ENCODE measurements at places on chromosomes 5 and 9.

GRCh38 chr5:53924392-53924791 lies 364.0 kb downstream of the NDUFS4 start:
- DNase-seq, result no peak

DNA sequence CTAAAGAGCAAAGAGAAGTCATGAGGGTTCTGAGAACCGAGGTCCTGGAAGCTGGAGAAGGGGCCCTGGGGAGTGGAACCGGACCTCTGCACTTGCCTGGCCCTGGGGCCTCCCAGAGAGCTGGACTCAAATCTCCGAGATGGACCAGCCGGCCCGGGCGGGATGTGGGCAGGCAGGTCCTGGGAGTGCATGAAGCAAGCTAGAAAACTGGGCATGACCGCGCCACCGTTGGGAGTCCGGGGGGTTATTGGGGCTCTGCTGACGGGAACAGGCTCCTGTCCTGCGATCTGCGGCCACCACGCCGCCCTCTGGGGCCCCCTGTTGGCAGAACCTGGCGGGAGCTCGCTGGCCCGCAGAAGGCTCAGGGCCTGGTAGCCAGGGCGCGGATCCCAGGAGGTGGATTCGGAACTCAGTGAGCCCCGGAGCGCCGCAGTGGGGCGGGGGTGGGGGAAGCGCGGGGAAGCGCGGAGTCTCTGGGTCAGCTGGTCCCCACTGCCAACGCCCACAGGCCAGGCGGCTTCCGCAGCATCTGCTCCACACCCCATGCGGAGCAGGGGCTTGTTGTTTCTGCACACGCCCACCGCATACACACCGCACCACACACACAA lies 150.6 kb downstream of the ERCC6L2 start:
- DNase-seq, result no peak

DNA sequence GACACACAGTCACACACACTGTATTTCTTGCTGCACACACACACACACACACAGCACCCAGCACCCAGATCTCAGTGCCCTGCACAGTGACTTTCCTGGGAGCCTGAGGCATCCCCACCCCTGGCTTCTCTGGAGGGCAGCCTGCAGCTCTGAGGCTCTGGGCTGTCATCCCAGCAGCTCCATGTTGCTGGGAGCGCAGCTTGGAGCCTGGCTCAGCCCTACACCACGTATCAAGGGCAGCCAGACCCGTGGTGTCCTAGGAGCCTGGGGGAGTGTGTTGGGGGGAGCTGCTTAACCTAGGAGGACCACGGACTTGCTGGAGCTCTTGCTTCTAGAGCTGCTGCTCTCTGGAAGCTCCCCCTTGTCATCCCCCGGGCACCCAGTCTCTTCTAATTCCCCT lies 5.2 kb downstream of the IER5L start:
- no peak for DNase-seq

DNA sequence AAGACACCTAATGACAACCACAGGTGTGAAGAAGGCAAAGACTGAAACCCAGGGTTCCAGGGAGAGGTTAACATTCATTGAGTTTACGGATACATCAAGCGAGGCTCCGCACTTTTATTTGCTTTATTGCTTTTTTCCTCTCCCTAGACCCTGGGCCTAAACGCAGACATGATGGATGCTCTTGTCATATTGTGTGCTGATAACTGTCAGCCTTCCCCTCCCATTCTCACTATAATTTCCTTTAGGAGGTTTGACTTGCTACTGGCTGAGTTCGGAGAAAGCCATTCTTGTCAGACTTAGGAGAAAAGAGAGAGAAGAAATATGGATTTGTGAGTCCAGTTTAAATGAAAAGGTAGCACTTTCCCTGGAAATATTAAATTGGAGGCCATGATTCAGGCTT lies 471.6 kb downstream of the DNAH5 start:
- DNase-seq, result no peak

DNA sequence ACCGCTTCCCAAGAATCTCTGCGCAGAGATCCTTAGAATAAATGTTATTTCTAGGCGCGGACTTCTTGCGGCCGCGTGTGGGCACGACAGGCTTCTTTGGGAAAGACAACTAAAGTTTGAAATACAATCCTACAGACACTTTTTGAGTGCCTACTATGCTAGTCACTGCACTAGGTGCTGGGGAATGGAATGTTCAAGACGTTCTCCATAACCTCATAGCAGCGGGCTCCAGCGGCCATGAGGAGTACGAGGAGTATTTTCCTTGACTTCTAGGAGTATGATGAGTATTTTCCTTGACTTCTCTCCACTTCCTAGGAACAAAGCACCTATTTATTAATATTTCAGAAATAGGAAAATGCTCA lies 636 bp upstream of the PWWP2A start:
- DNase-seq, result no peak

DNA sequence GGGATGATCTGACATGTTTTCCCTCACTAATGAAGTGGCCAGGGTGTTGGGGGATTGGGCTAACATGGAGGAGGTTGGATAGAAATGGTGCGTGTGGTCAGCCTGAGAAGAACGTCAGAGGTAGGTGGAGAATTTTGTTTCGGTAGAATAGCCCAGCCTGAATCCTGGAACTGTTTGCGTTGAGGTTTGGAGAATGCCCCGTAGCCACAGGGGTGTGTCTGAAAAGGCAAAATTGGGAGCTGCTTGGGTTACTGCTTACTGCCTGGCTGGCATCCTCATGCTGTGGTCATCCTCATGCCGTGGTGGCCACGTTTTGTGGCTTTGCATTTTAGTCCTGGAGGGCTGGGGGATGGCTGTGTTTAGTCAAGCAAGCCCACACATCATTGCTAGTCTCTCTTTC lies 236.9 kb downstream of the GOLPH3 start:
- DNase-seq, result no peak

DNA sequence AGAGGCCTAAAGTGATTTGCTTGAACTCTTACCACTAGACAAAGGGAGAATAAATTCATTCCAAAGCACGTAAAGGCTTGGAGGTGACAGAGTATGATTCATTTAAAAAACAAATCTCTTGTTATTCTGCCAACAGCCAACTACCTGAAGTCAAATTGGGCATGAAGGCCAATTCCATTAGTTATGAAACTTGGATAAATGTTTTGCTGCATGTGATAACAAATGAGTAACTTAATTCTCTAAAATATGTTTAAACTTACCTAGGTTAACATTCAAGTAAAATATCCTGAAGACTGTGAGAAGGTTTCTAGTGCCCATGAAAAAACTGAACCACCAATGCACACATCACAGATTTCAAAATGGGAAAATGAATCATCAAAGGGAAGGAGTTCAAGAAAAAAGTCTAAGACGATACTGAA lies 120.1 kb upstream of the TSLP start:
- no peak for DNase-seq

GRCh38 chr5:80960531-80961375 lies 590 bp downstream of the RASGRF2 start:
- no peak for DNase-seq

GRCh38 chr5:58827463-58827862 lies 244.6 kb downstream of the RAB3C start:
- DNase-seq, result no peak

DNA sequence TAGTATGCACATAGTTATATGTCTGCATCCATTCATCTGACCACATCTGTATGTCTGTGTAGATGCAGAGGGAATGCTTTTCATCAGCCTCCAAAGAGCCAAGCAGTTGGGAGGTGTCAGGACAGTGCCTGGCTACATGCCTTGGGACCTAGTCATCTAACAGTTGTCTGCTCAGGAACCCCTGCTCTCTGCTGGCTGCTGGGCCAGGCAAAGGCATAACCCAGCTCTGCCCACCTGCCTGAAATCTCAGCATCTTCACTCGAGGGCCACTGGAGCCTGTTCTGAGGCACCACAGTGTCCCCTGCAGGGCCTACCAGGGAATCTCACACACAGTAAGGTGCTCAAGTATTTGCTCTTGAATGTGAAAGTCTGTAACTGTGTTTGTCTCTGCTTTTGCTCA lies 3.7 kb downstream of the C9orf50 start:
- DNase-seq, result no peak

GRCh38 chr9:120904978-120905301 lies 21.7 kb downstream of the TRAF1 start:
- DNase-seq, result no peak

DNA sequence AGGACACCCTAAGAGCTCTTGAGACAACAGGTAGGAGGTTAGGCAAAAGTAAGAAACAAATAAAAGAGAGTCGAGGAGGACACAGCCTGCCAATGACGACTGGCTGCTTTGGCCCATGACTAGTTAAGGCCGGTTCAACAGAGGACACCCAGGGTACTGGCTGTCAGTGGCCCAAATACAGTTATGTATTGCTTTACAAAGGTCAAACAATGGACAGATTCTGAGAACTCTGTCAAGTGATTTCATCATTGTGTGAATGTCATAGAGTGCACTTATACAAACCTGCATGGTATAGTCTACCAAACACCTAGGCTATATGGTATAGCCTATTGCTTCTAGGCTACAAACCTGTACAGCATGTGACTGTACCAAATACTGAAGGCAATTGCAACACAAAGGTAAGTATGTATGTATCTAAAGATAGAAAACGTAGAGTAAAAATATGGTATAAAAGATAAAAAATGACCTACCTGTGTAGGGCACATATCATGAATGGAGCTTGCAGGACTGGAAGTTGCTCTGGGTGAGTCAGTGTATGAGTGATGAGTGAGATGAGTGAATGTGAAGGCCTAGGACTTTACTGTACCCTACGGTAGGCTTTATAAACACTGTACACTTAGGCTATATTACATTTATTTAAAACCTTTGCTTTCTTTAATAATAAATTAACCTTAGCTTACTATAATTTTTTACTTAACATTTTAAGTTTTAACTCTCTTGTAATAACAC lies 6.5 kb upstream of the FAM81B start:
- no peak for DNase-seq

GRCh38 chr5:35029333-35029732 lies 18.4 kb downstream of the AGXT2 start:
- no peak for DNase-seq

DNA sequence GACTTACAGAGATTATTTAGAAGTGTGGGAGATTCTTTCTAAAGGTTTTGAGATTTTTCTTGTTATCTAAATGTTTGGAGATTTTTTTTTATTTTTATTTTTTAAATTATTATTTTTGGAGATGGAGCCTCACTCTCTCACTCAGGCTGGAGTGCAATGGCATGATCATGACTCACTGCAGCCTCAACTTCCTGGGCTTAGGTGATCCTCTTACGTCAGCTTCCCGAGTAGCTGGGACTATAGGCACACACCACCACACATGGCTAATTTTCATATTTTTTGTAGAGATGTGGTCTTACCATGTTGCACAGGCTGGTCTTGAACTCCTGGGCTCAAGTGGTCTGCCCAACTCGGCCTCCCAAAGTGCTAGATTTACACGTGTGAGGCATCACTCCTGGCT lies 694.5 kb downstream of the TLE1 start:
- no peak for DNase-seq

GRCh38 chr5:177005619-177006264 lies 837 bp downstream of the UIMC1 start:
- peak; percentile 36 for DNase-seq

DNA sequence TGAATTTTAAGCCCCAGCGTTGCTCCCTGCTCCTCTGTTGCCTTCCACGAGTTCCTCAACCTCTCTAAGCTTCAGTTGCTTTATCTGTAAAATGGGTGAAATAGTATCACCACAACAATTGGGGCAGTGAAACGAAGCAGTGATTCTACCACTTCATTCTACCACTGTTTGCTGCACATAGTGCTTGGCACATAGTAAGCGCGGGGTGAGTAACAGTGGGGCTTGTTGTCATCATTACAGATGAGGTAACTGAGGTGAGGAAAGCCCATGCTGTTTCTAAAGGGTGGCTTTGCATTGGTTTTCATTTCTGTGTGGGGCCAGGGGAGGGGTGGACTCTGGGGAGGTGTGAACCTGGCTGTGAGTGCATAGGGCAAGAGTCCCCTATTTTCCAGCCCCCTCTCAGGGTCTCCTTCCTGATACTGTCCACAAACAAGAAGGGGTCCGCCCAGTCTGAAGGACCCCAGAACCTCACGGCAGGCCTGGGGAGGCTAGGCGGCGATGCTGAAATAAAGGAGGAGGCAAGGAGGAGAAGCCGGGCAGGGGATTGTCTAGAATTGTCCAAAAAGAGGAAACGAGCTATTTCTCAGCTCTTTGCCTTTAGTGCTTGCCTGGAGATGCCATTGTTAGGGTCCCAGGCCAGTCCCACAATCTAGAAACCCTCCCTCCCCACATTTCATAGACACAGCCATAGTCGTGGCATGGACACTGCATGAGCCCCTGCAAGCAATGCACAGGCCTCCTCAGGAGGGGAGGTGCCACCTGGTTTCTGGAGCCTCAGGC lies 65.6 kb downstream of the IL6ST start:
- DNase-seq, result no peak

DNA sequence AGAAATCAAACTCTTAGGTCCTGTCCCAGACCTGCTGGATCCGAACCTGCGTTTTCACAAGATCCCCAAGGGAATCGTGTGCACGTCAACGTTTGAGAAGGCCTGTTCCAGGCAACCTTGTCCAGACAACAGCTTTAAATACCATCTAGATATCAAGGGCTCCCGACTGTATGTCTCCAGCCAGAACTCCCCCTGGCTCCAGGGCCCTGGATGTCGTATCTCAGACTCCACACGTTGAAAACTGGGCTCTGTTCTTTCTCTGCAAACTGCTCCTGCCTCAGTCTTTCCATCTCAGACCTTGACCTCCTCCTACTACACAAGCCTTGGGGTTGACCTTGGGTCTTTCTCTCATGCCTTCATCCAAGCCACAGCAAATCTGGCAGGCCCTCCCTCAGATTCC lies 5.8 kb upstream of the ENG start:
- no peak for DNase-seq

DNA sequence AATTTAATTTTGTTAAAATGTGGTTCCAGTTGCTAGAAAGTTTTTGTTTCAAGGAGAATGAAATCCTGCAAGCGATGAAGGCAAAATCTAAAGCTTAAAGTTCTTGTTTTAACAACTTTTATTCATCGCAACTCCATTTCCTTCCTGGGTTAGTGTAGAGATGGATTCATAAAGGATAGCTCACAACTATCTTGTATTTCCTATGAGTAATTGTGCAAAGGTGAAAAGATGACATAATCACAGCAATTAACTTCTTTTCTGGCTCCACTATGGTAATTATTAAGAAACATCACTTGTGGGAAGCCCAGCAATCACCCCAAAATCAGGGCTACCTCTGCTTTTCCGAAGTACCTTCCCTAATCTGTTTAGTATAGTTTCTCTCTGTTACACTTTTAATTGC lies 80.8 kb upstream of the SEMA6A start:
- DNase-seq, result no peak

DNA sequence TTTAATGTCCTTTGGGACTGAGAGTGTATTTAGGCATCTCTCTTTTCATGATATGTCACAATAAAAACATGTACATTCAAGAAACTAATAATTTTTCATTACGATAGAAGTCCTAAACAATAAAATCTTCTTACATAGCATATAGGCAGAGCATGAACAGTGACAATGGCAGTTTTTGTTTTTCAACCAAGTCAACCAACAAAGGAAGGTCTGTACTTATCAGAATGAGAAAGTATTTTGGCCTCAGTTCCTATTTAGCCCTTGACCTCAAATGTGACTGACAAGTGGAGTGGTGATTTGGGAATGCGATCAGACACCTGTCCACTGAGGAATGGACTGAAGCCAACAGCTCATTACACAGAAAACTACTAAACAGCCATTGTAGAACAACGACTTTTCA lies 219.5 kb downstream of the TMEM161B start:
- no peak for DNase-seq

GRCh38 chr5:109946610-109947009 lies 256.9 kb downstream of the MAN2A1 start:
- no peak for DNase-seq

GRCh38 chr9:19114680-19115270 lies 12.1 kb upstream of the HAUS6 start:
- DNase-seq, result no peak

GRCh38 chr9:134213508-134213850 lies 49.1 kb upstream of the RNU6ATAC start:
- DNase-seq, result no peak

Data from pulmonary artery endothelial cell (primary cell).